Liver (tissue), 10 donors: ENCODE measurements at places on chromosomes 2 and 18.

- DNase-seq: no peak
Observed at GRCh38 chr18:65852273-65852672, 101.5 kb downstream of the CDH7 start.

GRCh38 chr2:217812170-217812569 lies 190.6 kb downstream of the TNS1 start:
- no peak for DNase-seq

DNA sequence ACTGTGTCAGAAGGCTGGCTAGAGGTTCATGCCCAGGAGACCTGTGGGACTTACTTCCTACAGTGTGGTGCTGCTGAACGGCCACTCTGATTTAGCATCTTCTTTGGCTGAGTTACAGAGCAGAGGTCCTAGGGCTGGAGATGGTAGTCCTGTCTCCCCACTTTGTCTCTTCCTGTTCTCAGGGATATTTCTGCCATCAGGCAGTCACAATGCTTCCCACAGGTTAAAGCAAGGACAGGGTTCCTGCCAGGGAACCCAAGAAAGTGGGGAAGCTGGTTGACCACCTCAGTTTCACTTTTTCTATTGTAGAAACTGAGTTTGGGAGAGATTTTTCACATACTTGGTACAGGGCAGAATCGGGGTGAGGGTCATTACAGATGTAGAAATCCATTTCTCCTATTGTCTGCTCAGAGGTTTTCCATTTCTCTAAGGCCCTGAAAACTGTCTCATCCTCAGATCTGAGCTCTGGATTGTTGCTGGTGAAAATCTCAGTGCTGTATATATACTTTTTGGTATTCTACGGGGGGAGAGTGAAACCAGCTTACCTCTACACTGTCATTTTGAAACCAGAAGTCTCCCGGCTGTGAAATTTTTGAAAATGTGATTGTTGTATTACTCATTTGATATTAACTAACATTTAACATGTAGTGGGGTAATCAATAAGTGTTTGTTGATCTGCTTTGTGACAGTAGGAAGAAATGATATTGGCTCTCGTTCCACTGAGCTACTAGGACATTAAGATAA lies 37.0 kb upstream of the MEP1B start:
- DNase-seq: no peak

- DNase-seq: no peak
Observed at GRCh38 chr18:59706499-59706898, 9.3 kb upstream of the CCBE1 start.

- DNase-seq: no peak
Observed at GRCh38 chr2:39805936-39806608, 27.0 kb upstream of the THUMPD2 start.

DNA sequence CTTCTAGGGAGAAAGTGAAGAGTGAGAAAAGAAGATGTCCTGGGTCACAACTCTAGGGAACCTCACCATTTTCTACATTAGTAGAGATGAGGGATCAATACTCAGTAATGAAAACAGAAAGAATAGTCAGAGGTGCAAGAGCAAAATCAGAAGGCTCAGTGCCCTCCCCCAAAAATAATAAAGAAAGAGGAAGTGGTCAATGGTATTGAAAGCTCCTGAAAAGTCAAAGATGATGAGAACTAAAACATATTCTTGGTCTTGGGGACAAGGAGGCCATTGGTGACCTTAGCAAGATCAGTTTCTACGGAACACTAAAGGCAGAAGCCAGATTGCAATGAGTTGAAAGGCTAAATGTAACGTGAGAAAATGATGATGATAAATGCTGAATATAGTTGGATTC lies 24.5 kb upstream of the MYO1B start:
- DNase-seq: no peak
